ENCODE measurements at places on chromosomes 16 and 17.

GRCh38 chr17:75694536-75694935 lies 26.7 kb upstream of the ITGB4 start:
- DNase-seq: peak; percentile 49

GRCh38 chr17:27605409-27605808 lies 25.6 kb upstream of the LGALS9 start:
- no peak for DNase-seq

GRCh38 chr17:57130708-57131461 lies 45.8 kb downstream of the AKAP1 start:
- peak; percentile 50 for DNase-seq

DNA sequence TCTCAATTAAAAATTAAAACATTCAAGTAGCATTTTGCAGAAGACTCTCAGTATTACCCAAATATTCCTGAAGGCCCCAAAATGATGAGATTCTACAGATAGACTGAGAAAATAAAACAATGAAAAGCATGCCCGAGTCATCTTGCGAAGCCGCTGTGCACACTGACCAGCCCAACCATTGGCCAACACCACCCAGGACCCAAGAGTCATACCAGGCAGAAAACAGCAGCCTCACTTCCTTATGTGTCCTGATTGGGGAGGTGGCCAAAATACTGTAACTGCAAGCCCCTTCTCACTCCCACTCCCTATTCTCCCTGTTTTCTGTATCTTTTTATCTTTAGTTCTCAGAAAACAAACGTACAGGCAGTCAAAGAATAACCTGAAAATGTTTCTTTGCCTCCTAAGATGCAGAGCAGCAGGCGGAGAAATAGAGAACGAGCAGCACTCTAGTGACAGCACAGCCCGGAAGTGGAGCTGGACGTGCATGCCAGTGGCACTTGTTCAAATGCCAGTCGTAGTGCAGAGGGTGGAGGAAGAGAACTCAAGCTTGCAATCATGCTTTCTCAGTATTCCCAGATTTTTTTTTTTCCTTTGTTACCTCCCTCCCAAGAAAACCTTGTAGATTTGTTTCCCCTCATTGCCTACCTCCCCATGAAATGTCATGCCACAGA lies 182.3 kb upstream of the SOX9 start:
- DNase-seq: no peak

- DNase-seq: no peak
Measured at GRCh38 chr17:66441101-66441661, 138.8 kb downstream of the PRKCA start.

GRCh38 chr17:62967205-62967529 lies 1.1 kb downstream of the TANC2 start:
- no peak for DNase-seq
